ENCODE measurements at places on chromosomes 12 and 14.

GRCh38 chr14:99173086-99173485, 98.9 kb downstream of the BCL11B start:
- no peak for DNase-seq

DNA sequence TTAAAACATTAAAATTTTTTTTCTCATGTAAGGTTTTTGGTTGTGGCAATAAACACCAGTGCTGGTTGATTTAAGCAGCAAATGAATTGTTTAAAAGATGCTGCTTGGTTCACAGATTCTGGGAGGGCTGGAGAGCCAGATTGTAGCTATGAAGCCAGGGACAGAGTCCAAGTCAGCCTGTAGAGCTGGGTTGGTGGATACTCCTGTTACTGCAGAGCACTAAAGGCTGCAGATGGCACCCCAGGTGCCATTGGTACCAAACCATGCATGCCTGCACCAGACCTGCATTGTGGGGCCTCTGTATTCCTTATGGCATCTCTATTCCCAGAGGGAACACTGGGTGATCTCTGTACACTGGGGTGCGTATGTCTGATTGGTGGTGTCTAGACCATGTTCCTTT, 113.3 kb downstream of the SNAPC1 start:
- no peak for DNase-seq

GRCh38 chr12:111636209-111636945, 37.3 kb upstream of the ATXN2 start:
- DNase-seq = no peak

GRCh38 chr12:108663324-108664015, 29.8 kb upstream of the SELPLG start:
- DNase-seq = no peak

- no peak for DNase-seq
These were observed 543.6 kb downstream of the TMEM121 start for GRCh38 chr14:106069804-106070625.

GRCh38 chr12:113997365-113997764, 31.2 kb upstream of the RBM19 start:
- DNase-seq = no peak

DNA sequence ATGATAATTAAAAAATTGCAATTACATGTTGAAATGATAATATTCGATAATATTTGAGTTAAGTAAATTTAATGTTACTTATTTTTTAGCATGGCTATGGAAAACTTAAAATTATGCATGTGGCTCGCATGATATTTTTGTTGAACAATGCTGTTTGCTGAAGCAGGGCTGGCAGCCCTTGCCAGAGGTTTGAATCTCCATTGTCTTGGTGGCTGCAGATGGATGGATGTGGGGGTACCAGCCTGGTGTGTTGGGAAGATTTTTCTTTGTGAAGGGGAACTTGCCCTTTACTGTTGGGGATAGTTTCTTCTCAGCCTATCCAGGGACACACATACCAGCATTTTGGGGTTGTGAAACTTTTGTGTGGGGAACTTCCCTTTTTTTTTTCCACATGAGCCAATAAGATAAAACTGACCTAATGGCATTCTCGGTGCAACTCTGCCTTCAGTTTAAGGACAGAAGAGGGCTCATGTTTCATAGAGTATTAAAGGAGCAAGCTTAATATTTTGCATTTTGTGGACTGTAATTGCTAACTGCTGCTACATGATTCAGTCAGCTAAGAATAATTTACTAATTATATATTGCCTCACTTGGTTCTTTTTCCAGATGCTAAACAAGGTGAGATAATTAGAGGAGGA, 8.8 kb downstream of the RASSF3 start:
- no peak for DNase-seq

GRCh38 chr12:34151019-34151418, 128.7 kb downstream of the ALG10 start:
- no peak for DNase-seq

DNA sequence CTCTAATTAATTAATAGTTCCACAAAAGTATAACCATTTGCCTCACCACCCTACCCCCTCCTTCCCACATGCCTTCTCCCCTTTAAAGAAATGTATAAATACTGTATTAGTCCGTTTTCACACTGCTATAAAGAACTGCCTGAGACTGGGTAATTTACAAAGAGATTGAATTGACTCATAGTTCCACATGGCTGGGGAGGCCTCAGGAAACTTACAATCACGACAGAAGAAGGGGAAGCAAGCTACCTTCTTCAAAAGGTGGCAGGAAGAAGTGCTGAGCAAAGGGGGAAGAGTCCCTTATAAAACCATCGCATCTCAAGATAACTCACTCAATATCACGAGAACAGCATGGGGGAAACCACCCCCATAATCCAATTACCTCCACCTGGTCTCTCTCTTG, 8.2 kb upstream of the RESF1 start:
- DNase-seq = no peak

Measured in cortex of kidney (tissue), 1 donor.